Activated naive CD8-positive, alpha-beta T cell treated with anti-CD3 and anti-CD28 coated beads for 36 hours (primary cell): ENCODE measurements at places on chromosomes 5 and 9.

- DNase-seq: no peak
Observed at GRCh38 chr5:138466900-138467710, 1.8 kb downstream of the EGR1 start.

- no peak for DNase-seq
Observed at GRCh38 chr5:17234374-17234773, 16.9 kb downstream of the BASP1 start.

- DNase-seq: no peak
Observed at GRCh38 chr9:98159790-98160189, 32.6 kb downstream of the CORO2A start.

DNA sequence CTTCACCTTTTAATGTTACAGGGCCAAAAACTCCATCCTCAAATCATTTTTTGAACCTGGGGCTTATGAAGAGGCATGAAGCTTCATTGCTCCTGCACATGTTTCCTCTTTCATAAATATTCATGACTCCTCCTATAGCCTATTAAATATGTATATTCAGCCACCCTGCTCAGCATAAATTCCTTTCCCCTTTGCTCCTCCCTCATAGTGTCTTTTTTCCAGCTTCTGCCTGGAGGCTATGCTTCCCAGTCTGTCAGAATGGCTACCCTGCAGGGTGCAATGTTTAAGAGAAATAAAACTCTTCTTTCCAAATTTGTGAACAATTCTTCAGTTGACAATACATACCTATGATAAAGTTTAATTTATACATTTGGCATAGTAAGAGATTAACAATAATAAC lies 1082.9 kb upstream of the CDH18 start:
- DNase-seq: no peak

- DNase-seq: no peak
Observed at GRCh38 chr9:113692256-113692655, 183.9 kb upstream of the ZNF618 start.

DNA sequence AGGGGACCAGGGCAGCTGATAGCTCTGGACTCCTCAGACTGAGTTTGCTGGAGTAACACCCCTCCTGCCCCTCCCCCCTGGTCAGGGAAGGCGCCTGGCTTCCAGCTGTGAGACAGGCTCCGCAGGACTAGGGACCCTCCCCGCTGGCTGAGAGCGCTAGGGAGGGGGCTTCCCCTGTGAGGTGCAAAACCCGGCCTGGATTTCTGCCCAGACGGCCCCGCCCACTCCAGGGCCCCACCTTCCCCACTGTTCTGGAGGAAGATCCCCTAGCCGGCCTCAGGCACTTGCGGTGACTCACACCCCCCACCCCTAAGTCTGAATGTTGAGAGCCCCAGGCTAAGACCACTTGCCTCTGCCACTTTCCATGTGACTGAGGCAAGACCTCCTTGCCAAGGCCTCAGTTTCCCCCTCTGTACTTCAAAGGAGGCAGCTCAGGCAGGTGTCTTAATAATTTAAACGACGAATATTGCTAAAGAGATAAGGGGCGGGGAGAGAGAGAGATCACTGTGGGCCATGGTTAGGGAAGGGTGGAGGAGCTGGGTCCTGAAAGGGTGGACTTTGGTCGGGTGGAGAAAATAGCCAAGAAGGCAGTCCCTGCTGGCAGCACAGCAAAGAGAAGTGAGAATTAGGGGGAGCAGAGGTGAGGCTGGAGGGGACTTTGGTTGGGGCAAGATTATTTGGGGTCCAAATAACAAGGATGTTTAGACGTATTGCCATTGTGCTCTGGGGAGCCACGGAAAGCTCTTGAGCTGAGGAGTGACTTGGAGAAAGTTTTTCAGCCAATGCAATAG lies 1.0 kb upstream of the DAB2IP start:
- DNase-seq: peak; percentile 50

DNA sequence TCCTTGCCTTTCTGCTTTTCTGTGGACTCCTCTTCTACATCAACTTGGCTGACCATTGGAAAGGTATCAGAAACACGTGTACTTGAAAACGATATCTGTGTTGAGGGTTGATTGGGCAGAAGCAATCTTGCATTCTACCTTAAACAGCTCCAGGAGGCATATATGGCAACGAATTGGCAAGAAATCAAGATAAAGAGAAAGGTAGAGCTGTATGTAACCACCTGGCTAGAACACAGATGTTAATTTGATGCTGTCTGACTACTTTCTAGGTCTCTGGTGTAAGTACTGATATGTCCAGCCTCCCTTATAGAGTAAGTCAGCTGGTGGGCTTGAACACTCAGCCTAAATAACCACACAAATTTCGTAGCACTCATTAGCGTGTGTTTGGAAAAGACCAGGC lies 1.3 kb downstream of the MAN1B1 start:
- DNase-seq: no peak

GRCh38 chr9:21413151-21413550 lies 4.2 kb downstream of the IFNA8 start:
- DNase-seq: no peak

- peak; percentile 80 for DNase-seq
Observed at GRCh38 chr5:172113036-172113435, 75.0 kb downstream of the STK10 start.

GRCh38 chr9:659286-659685 lies 182.2 kb upstream of the DMRT1 start:
- no peak for DNase-seq

DNA sequence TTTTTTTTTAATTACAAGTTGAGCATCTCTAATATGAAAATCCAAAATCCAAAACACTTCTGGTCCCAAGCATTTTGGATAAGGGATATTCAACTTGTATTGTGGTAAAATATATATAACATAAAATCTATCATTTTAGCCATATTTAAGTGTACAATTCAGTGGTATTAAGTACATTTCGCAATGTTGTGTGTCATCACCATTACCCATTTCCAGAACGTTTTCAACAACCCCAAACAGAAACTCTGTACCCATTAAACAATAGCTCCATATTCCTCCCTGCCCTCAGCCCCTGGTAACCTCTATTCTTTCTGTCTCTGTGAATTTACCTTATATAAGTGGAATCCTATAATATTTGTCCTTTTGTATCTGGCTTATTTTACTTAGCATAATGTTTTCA lies 24.9 kb downstream of the TICAM2 start:
- DNase-seq: no peak

DNA sequence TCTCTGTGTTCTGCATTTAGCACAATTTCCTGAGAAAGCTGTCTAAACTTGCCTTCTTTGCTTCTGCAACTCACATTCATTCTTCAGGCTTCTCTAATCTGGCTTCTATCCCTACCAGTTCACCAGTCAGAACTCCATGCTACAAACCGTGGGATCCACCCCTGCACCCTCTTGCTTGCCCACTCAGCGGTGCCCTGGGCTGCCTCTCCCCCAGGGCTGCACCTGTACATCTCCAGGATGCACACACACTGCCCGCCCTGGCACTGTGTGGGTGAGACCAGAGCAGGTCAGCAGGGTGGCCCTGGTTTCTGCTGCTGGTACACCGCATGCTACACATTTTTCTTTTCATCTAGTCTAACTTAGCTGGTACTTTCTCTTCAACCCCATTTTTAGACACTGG lies 127.1 kb downstream of the FANCC start:
- DNase-seq: no peak

DNA sequence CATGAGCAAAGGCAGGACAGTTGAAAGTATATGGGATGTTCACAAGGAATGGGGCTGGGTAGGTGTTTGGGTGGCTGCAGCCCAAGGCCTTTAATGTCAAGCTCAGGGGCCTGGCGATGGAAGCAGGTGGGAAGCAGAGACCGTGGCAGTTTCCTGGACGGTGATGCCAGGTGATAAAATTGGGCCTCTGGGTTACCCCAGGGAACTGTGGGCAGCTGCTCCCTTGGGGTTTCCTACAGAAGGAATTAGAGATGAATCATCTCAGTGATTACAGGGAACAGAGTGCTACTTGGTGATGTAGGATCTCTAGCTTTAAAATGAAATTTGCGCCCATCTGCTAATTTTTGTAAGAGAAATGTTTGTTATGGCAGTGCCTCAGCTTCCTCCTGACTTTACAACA lies 39.2 kb downstream of the TSTD2 start:
- DNase-seq: no peak

GRCh38 chr5:62829604-62829986 lies 251.0 kb downstream of the LRRC70 start:
- no peak for DNase-seq

DNA sequence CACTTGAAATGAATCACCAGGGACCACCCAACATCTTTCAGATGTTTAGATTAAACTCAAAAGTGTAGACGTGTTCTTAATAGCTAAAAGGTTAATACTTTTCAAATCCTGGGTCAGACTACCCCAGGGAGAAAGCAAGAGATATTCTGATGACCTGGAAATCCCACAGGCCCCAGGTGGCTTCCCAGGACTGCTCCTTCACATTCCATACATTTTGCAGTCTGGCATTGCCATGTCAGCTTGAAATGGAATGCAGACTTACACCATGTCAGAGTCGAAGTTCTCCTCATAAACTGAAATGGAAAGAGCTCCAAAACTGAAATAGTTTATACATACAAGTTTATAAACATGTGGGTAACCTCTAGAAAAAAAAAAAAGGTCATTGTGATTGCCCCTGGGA lies 61.5 kb downstream of the TMEM167A start:
- no peak for DNase-seq

- no peak for DNase-seq
Observed at GRCh38 chr9:108978205-108978604, 35.1 kb downstream of the CTNNAL1 start.

DNA sequence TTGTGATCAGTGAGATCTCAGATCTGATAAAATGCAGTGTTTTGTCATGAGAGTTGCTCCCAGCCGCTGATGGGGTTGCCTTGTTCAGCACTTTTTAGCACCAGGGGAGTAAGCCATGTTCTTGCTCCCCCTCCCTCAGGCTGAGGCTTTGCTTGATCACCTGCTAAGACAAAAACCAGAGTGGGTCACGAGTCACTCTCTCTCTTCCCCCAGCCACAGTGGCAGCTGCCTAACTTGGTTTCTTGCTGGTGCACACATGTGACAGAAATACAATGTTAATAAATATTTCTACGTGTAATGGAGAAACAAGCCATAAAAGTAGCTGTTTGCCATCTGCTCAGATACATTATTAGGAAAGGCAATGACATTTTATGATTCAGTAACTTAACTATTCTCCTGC lies 212.4 kb upstream of the DMRT1 start:
- DNase-seq: no peak

DNA sequence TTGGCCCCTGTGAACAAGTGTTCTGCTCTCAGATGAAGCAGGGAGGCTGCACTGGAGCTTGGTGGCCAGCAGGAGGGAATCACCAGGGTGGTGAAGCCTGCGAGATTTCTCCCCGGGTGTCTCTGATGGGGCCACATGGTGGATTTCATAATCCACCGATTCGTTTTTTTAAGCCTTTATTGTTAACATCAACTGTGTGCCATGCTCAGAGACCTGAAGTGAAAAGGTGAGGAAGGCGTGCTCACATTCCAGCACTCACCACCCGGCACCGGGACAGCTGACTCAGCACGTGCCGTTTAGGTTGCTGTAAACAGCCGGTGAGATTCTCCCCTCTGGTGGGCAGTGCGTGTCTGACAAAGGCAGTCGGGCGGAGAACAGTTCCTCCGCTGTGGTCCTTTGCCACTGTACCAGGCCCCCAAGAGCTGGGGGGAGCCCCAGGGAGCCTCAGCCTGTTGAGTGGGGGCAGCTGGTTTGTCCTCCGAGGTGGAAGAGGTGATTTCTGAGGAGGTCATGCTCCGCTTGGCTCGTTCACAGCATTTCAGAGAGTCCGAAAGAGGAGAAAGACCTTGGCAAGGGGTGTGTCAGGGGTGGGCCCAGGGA lies 12.7 kb upstream of the AHRR start:
- no peak for DNase-seq

GRCh38 chr5:116517488-116517887 lies 57.1 kb downstream of the SEMA6A start:
- no peak for DNase-seq

DNA sequence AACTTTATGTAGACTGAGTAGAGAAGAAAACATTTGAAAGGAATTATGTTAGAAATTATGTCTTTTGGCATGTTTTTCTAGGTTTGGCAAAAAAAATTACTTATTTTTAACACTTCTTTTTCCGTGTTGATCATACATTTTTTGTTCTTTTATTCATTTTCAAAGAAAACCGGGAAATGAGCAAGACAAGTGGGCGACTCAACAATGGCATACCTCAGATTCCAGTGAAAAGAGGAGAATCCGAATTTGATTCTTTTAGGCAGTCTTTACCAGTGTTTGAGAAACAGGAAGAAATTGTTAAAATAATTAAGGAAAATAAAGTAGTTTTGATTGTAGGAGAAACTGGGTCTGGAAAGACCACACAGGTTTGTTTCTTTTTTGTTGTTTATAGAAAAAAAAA lies 12.9 kb downstream of the YTHDC2 start:
- DNase-seq: no peak

DNA sequence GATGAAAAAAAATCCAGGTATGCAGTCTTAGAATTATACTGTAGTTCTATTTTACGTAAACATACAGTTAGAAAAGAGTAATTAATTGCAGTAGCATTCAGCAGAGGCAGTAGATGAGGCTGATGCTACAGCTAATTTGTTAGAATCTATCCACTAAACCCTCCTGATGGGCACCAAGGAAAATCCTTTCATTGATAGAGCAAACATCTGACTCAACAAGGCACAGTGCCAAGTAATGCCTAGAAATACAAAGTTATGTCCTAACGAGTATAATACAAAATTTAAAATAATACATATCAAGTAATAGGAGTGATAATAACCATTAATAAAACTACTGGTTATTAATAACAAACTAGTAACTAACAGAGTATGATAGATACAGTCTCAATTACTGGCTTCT lies 9.0 kb downstream of the MOCS2 start:
- DNase-seq: no peak

DNA sequence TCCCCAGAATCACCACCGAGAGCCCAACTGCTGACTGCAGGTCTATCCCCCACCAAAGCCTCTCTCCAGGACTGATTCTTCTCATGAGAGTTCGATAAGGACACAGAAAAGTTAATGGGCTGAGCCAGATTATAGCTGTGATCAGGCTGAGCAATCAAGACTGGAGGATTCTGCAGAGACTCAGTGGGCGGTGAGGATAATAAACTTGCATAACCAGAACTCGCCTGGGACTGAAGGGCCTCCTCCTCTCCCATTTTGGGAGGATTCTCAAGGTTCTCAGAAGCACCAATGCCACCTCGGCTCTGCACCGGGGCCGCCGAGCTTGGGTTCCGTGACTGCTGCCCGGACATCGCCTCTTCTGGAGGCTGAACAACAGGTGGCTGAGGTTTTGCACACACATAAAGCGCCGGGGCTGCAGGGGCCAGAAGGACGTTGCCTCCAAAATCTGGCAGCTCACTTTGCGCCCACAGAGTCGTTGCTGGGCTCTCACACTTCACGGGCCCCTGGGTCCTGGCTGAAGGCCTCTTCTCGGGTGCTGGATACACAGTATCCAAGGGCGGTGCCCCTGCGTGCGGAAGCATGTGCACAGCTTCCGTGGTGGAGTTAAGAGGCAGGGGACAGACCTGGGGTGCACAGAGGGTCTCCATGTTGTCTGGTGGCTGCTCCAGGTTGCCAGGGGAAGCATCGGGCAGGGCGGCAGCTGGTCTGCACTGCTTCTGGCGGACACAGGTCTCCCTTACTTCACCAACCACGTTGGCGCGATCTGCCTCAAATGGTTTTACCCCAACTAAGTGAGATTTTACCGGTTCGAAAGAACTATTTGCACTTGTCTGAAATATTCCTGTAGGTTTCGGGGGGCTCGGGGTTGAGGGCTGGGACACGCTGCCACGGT lies 7.6 kb downstream of the SEC16A start:
- DNase-seq: no peak
